ENCODE measurements at places on chromosomes 4 and X.
A peak's percentile ranks its signal among the peaks of the same experiment; 100 is the strongest.

DNA sequence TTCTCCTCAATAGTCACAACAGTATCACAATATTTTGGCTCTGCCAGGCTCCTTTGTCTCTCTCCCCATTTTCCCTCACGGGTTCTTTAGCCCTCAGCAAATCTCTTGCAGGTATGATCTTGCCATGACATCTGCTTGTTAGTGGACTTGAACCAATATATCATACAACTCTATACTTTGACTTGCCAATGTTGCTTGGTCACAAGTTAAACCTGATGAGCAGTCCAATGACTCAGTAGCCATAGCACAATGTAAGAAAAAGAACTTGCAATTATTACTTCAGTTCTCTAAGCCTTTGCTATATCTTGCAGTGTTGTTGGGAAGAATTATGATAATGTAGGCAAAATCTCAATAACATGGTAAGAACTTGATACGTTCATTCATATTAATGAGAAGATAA is 174.6 kb upstream of the NRK start:
- no peak for DNase-seq

GRCh38 chr4:97216046-97216445 is 927.2 kb downstream of the STPG2 start:
- DNase-seq = no peak

DNA sequence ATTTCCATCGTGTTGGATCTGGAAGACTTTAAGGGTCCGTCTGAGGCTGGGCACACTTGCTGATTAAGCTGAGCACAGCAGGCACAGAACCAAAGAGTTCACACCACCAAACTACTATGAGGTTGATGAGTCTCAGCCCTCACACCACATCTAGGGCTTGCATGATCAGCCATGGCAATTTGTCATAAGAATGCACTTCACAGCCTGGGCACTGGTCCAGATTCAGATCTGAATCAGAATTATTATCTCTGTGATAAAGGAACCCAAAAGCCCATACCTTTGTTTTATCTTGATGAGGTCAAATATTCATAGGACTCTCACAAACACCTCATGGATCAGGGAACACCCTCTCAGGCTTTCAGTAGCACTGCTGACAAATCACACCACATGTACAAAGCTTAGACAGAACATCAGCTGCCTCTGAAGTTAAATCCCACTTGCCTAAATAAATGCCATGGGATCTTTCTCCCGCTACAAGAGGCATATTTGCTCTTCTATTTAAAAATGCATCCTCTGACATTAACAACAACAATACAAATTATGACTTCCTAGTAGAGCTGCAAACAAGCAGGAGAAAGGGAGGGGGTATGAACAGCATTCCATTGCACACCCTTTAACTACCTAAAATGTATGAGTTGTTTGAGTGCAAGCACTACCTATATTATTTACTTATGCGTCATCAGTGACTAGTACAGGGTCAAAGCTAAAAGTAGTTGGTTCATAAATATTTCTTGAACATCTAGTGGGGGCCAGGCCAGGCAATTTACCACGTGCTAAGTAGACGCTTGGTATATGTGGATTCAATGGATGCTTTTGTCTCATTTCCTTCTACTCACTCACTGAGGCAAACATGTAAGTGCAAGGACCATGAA is 186.3 kb upstream of the FGF13 start:
- DNase-seq = peak; percentile 64

- no peak for DNase-seq
These were observed 141.2 kb upstream of the SCML1 start for GRCh38 chrX:17596061-17596460.

DNA sequence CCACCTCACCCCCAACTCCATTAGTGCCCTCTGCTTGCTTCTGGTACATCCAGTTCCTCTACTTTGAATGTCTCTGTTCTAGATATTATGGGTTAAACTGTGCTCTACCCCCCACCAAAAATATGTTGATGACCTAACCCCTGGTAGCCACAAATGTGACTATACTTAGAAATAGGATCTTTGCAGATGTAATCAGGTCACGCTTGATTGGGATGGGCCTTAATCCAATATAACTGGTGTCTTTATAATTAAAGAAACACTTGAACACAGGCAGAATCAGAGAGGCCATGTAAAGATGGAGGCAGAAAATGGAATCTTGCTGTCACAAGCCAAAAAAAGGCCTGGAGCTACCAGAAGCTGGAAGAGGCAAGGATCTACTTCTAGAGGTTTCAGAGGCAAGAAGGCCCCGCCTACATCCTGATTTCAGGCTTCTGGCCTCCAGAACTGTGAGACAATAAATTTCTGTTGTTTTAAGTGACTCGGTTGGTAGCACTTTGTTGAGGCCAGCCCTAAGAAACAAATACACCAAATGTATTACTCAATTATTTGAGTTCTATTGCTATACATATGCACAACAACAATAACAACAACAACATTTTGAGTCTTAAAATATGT is 220.0 kb downstream of the PPP3CA start:
- DNase-seq = no peak

DNA sequence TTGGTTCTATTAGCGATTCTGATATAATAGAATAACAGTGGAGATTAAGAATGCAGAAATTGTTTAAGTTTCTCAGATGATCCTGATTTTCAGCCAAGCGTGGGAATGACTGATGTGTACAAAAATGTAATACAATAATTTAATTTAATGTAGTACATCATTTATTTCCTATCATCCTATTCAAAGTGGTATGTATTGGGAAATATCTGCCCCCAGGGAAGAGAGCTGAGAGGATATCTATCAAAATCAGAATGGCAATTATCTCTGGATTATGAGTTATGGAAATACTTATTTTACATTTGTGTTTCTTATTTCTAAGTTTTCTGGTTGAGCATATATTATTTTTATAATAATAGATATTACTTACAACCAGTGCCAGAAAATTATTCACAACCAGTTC is 3.9 kb downstream of the FABP2 start:
- no peak for DNase-seq

DNA sequence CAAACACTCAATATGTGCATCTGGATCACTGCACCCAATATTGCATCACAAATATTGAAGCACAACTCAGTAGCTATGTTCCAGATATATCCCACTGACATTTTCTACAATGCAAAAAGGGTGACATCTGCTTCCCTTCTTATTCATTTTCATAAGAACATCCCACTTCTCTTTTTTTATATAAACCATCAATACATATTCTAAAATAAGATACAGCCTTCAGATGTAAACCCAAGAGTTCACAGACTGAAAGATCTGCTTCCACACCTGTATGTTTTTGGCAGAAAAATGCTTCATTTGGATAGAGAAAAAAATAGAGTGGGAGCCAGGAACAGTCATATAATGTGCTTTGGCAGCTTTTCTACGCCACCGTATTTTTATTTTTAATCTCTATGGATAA is 815.6 kb upstream of the ADGRL3 start:
- no peak for DNase-seq

- peak; percentile 72 for DNase-seq
These were observed 429 bp downstream of the UVSSA start for GRCh38 chr4:1347410-1347864.

DNA sequence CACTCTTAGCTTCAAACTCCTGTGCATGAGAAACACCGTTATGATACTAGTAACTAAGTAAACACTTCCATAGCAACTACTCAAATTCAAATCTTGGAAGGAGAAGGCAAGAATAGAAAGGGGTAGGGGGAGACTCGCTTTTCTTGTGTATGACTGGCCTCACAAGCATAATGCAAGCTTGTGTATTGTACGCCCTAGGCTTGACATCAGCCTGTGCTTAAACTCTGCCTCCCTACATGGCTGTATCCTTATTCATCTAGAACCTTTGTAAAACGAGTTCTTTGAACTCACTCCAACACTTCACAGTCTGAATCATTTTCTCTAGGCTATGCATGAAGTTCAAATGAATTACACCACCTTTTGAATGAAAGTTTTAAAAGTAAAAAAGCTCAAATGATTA is 1071.2 kb upstream of the ADGRL3 start:
- no peak for DNase-seq

- DNase-seq = no peak
These were observed 39.2 kb upstream of the C4orf54 start for GRCh38 chr4:99696801-99697200.

GRCh38 chr4:48078862-48079655 is 55.0 kb downstream of the TXK start:
- DNase-seq = no peak

GRCh38 chrX:2517055-2517454 is 16.3 kb upstream of the DHRSX start:
- DNase-seq = no peak

- DNase-seq = peak; percentile 68
These were observed 116.5 kb downstream of the MAML3 start for GRCh38 chr4:140037353-140038030.

Data from HCEC 1CT (cell line).